ENCODE measurements at places on chromosomes 4 and X.

- DNase-seq, result no peak
Measured at GRCh38 chr4:65450899-65451298, 219.4 kb downstream of the EPHA5 start.

- no peak for DNase-seq
Measured at GRCh38 chr4:165877286-165877685, 4.2 kb downstream of the TLL1 start.

DNA sequence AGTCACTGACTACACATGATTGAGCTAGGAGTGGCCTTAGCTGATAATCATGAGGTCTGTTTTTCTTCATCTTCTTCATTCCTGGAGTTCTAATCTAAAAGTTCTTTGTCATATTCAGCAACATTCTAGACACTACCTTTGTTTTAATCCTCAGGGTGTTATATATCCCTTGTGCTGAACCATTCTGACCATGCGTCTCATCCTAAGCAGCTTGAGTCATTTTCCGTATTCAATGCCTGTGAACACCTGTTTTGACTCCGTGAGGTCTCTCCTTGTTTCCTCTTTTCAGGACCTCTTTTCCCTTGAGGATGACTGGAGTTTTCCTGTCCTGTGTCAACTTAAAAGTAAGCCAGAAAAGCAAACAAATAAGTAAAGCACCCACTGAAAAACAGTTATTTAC lies 597.9 kb downstream of the GBA3 start:
- no peak for DNase-seq

DNA sequence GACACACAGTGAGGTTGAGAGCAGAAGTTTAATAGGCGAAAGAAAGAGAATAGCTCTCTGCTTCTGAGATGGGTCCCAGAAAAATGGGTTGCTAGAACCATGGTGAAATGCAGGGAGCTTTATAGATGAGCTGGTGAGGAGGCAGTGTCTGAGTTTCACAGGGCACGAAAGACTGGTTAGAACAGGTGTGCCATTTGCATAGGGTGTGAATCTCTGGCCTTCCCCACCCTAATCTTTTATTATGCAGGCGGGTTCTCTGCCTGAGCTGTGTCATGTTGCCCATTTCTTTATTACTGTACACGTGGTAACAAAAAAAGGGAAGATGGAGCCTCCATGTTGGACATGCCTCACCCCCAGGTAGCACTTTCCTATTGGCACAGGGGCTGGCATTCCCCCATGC lies 39.1 kb downstream of the FUNDC1 start:
- DNase-seq, result no peak

DNA sequence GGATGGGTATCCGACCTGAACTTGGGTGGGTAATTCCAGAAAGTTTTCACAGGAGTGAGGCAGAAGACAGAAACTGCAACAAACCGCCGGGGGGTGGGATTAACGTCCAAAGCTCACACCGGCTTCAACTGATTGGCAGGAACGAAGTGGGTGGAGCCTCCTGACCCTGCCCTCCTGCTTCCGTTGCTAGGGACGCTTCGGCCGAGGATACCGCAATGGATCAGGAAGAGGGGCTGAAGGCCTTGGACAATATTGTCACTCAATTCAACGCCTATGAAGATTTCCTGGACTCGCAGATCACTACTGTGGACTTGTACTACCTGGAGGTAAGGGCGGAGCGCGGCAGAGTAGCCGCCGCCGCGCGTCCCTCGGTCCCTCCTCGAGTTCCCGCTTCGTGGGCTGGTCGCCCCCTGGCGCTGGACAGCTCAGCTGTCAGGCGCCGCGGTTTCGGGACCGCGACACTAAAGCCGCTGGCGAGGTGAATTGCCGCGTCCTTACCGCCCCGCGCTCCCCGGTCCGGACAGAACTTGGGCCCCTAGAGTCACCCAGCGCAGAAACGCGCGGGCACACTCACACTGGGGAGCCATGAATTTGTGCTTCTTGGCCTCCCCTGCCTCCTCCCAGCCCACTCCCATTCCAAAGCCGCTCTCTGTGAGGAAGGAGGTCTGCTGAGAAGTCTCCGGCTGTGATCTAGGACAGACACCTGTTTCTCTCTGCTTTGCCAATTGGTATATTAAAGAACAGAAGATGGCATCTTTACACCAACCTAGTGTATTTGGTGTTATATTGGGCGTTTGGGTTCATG lies at the start of gene CFAP299:
Gene CFAP299, plus strand, starts transcription at position 177 of the 805 bp plus-strand sequence.
- DNase-seq, result peak; percentile 39

DNA sequence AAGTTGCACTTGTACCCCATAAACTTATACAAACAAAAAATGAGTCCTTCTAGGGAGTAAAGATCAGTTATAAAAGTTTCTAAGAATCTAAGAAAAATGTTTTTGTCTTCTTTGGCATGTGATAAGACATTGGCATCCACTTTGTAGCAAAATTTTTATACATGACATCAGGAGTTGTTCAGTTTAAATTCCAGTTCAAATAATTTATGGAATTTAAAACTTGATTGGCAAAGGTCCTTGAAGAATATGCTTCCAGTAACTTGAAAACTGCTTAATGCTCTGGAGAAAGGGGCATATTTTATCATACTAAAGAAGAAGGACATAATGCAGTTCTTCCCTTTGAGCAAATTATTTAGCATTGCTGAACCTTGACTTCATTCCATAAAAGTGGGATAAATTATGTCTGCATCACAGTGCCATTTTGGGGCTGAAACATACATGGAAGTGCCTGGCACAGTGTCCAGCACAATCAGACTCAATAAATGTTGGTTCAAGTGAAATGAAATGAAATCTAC lies 163.3 kb upstream of the IL15 start:
- no peak for DNase-seq

DNA sequence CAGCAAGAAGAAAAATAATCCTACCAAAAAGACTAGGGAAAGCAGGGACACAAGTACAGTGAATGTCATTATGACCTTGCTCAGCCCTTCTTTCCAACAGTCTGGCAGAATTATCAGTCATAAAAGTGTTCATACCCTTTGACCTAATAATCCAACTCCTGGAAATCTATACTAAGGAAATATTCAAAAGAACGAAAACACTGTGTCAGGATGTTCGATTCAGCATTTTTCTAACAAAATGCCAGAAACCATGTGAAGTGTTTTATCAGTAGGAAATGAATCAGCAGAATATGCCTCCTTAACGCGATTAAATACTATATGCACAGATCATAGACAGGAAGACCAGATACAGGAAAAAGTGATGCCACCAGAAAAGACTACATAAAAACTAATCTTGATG lies 16.2 kb upstream of the S100G start:
- no peak for DNase-seq

- no peak for DNase-seq
Measured at GRCh38 chr4:153646261-153646660, 37.8 kb upstream of the TLR2 start.

GRCh38 chr4:71974681-71975080 lies 57.1 kb upstream of the NPFFR2 start:
- no peak for DNase-seq

DNA sequence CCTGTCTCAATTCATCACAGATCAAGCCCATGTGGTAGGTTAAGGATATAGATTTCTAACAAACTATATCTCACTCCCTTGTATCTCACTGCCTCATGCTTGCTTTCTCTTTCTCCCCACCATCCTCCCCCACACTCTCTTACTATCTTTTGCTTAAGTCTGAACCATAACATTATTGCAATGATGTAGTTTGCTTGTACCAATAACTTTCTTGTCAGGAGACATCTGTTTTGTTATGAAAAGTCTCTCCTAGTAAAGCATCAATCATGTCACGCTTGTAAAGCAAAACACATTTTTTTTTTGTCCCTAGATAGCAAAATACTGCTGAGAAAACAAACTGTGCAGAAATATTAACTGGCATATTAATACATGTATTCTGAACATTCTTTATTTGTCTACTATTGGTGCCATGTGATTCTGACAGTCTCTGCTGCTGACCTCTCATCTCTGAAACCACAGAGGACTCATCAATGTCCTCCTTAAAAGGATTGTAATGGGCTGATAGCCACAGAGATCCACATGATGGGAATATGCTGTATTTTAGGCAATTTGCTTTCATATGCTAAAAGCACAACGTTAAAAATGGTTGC lies 217.5 kb downstream of the VEGFC start:
- DNase-seq, result no peak

GRCh38 chr4:144104509-144105130 lies 35.9 kb downstream of the GYPA start:
- DNase-seq, result no peak

GRCh38 chr4:47572981-47573380 lies 87.9 kb downstream of the ATP10D start:
- DNase-seq, result no peak

- DNase-seq, result no peak
Measured at GRCh38 chr4:89299153-89299791, 8.3 kb downstream of the GPRIN3 start.

DNA sequence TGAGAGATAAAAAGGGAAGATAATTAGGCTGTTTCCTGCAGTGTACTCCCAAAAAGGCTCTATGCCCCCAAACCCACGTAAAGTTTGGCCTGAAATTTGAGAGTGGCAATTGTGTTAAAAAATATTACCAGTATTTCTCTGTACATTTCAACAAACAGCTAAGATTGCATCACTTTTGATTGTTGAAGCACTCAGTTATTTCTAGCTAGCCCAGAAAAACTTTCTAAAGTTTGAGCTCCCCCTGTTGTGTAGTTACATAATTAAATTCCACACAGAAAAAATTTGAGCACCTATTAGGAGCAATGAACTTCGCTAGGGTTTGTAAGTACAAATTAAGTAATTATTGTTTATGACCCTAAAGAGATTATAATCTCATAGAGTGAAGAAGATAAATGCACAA lies 109.4 kb downstream of the DLG3 start:
- no peak for DNase-seq

DNA sequence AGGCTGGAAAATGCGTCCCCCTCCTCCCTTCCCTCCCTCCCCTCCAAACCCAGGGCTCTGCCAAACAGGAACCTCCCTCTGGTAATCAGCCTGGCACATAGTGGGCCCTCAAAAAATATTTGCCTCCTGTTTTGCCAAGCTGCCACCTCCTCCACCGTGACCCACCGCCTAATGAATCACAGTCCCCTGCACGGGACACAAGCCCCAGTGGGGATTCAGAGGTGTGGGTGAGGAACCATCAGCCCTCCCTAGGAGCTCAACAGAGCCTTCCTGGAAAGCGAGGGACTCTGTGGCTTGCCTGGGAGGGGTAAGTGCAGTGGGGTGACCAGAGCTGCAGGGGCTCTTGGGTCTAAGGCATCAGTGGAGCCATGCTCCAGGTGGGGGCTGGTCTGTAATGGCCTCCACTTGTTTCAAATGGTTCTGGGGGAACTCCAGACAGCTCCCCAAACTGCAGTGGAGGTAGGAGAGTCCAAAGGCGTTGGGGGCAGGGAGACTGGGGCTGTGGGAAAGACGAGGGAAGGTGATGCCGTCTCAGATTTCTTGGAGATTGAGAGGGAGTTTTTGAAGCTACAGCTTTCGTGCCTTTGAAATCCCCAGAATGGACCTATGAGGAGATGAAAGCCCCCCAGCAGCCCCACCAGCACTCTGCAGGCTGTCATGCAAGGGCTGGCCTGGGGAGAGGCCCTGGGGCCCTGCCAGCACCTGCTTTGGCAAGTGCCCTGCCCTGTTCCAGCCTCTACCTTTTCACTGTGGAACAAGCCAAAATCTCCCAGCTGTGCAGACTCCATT lies 1.0 kb upstream of the PPP2R2C start:
- no peak for DNase-seq

GRCh38 chrX:135463937-135464336 lies 42.2 kb downstream of the SMIM10L2A start:
- DNase-seq, result no peak

DNA sequence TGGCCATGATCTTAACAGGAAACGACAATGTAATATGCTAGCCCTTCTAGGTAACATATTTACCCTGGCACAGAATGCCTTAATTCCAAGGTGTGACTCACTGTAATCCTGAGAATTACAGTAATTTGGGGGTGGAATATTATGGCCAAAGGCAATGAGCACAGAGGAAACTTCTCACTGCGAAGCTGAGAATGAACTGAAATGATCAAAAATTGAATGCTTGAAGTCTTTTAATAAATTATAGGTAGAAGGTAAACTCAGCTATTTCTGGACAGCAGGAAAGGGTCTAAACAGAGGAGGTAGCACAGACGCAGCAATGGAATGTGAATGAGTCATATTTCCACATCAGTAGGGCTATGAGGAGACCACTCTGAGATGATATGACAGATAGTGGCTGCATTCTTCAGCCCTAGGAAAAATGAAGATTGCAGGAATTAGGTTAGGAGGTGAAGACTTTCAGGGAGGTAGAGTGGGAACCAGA lies 312.6 kb downstream of the PACRGL start:
- no peak for DNase-seq

DNA sequence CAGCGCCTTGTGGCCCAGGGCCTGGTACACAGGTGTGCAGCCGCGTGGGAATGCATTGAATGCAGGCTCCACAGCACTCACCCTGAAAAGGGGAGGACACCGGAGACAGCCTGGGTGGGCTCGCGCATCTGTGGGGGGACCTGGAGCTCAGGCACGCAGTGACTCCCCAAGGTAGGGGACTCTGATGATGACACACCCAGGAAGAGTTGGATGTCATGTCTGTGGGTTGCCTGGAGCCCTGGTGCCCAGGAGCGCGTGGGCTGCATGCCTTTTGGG lies 32.7 kb upstream of the HTRA3 start:
- no peak for DNase-seq

- peak; percentile 4 for DNase-seq
Measured at GRCh38 chr4:157045507-157046127, 30.3 kb upstream of the GLRB start.

GRCh38 chrX:38577738-38578137 lies 16.4 kb downstream of the TSPAN7 start:
- no peak for DNase-seq

GRCh38 chr4:17762726-17763125 lies 18.7 kb downstream of the FAM184B start:
- no peak for DNase-seq

- no peak for DNase-seq
Measured at GRCh38 chr4:103994059-103994458, 274.3 kb upstream of the TACR3 start.

DNA sequence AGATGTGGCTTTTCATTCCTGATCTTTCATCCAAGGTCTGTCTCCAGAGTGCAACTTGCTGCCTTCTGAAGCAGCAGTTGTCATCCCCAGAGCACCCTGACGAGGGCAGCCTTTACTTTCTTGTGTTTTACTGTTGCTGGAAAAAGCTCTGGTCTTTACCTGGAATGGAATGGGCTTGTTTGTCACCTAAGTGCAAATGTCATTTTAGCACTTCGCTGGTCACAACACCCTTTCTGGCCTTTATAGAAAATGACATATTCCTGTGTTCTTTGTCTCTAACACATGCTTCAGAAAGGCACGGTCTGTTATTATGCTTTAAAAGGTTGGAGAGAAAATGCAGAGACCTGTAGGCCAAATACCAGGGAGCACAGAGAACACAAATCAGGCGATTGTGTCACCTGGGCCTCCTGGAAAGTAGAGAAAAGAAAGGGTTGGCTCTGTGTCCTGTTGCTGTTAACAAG lies 332.7 kb upstream of the IGFBP7 start:
- no peak for DNase-seq

DNA sequence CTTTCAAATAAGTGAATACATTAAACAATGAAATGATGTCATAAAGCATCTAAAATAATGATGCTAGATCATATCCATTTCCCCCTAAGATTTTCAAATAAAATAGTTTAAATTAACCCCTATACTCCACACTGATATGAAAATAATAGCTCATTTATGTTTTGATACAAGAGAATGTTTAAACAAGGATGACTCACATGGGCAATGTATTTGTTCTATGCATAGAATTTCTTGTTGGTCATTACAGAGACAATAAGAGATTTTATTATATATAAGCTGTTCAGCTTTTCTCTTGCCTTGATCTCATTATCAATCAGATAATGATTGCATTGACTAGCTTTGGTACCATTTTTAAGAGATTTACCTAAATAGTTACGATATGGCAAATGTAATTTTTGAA lies 411.7 kb downstream of the ARHGAP24 start:
- no peak for DNase-seq
